GM23248 (cell line): ENCODE measurements at places on chromosomes 3 and 15.

- H3K4me3 ChIP-seq, result no peak overlapping the region
- no peaks in the 10 kb centered on the region for H3K36me3 ChIP-seq
- no peak overlapping the region for H3K27ac ChIP-seq
- no peaks in the 10 kb centered on the region for H3K4me1 ChIP-seq
- no peaks in the 10 kb centered on the region for H3K27me3 ChIP-seq
Measured at GRCh38 chr15:25170781-25171110, 216.0 kb downstream of the SNRPN start.

GRCh38 chr3:134761213-134761612 lies 33.8 kb upstream of the EPHB1 start:
- 0 out of 2 replicates have a peak, but pooled peaks cover 4% of the 10 kb centered on the region for H3K27me3 ChIP-seq
- no peak for DNase-seq
- no peaks in the 10 kb centered on the region for H3K36me3 ChIP-seq
- H3K4me3 ChIP-seq, result no peak overlapping the region

DNA sequence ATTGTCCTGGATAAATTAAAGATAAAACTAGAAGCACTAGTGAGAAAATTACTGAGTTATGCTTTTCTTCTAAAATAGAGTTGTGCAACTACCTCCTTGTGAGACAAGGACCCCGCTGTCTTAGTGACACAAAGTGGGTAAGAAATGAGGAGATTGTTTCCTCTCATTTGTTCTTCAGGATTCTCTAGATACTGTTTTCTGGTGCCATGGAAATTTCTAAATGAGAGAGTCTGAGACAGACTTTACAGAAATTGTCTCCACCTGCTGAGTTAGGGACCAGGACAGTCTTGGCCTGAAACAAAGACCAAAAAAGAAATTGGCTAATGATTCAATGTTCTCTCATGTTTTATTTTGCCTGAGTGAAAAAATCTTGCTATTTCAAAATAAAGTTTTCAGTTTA lies 427.5 kb downstream of the TUSC7 start:
- H3K27ac ChIP-seq, result no peak overlapping the region
- no peaks in the 10 kb centered on the region for H3K36me3 ChIP-seq

GRCh38 chr3:79661896-79662295 lies 105.9 kb downstream of the ROBO1 start:
- H3K36me3 ChIP-seq, result no peaks in the 10 kb centered on the region
- H3K4me1 ChIP-seq, result no peaks in the 10 kb centered on the region
- no peak overlapping the region for H3K27ac ChIP-seq
- no peak for DNase-seq
- H3K27me3 ChIP-seq, result no peaks in the 10 kb centered on the region

- peaks cover 21% of the 10 kb centered on the region for H3K4me1 ChIP-seq
- peak overlapping the region; percentile 7; the same call in 1 of the 2 replicates for H3K4me3 ChIP-seq
- no peaks in the 10 kb centered on the region for H3K36me3 ChIP-seq
- DNase-seq, result peak; percentile 91
- no peaks in the 10 kb centered on the region for H3K27me3 ChIP-seq
Measured at GRCh38 chr3:157248590-157249422, 88.9 kb upstream of the CCNL1 start.

DNA sequence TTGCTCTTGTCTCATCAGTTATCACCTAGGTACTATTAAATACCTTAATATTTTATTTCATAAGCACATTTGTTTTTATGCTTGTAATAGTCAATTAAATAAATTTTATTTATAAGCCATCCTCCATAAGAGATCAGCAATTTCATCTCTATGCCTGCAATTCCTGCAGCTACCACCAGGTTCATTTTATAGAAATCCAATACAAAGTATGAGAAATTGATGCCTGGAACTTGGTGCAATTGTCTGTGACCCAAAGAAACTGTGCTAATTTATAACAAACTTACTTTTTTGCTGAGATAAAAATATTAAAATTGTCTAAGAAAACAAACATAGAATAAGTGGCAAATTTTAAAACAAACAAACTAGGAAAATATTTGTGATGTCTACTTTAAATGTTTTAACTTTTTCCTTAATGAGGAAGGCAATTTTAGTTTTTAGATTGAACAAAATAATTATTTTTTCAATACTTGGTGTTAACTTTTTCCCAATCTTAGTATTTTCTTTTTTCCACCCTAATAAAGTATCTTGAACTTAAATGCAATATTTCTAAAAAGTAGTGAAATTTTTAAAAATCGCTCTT lies 1026.6 kb downstream of the ROBO1 start:
- no peaks in the 10 kb centered on the region for H3K27me3 ChIP-seq
- H3K27ac ChIP-seq, result no peak overlapping the region
- no peak for DNase-seq
- H3K4me3 ChIP-seq, result no peak overlapping the region

DNA sequence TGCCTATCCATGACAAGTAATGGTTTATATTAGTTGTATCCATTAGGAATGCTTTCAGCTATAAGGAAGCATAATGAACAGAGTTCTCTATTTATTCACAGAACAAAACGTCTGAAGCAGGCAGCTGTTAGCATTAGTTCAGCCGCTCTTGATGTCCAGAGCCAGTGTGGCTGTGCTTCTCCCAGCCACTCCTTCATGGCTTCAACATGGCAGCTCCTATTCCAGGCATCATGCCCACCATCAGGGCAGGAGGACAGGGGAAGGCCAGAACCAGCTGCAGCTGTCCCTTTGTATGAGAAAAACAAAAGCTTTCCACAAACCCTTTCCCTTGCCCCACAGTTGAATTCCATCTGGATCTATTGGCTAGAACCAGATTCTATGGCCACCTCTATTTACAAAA lies 12.9 kb upstream of the SNRK start:
- no peaks in the 10 kb centered on the region for H3K4me1 ChIP-seq
- H3K27ac ChIP-seq, result no peak overlapping the region
- DNase-seq, result no peak
- 0 out of 2 replicates have a peak, but pooled peaks cover 5% of the 10 kb centered on the region for H3K27me3 ChIP-seq
- H3K36me3 ChIP-seq, result no peaks in the 10 kb centered on the region

DNA sequence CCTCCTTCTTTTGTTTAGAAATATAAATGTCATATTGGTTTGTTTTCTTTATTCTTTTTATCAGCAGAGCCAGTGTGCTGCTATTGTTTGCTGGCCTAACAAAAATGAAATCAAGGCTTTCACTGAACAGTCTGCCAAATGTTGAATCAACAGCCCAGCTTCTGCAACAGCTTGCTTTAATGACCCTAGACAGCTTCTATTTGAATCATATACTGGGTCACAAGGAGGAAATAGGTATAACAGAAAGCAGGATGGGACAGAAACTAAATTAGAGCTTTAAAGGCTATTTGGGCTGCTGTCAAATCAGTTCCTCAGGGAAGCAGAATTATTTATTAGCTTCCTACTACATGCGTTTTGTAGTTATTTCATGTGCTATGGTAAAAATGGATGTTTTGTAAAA lies 12.1 kb upstream of the DNAJC13 start:
- H3K27me3 ChIP-seq, result no peaks in the 10 kb centered on the region
- peak; percentile 60 for DNase-seq
- no peak overlapping the region for H3K4me3 ChIP-seq
- peaks cover 8% of the 10 kb centered on the region; the same call in 1 of the 2 replicates for H3K4me1 ChIP-seq
- H3K36me3 ChIP-seq, result no peaks in the 10 kb centered on the region

- no peaks in the 10 kb centered on the region for H3K27me3 ChIP-seq
- H3K36me3 ChIP-seq, result no peaks in the 10 kb centered on the region
- no peak for DNase-seq
- no peak overlapping the region for H3K27ac ChIP-seq
- H3K4me3 ChIP-seq, result no peak overlapping the region
- peaks cover 12% of the 10 kb centered on the region; the same call in 1 of the 2 replicates for H3K4me1 ChIP-seq
Measured at GRCh38 chr3:14222900-14223594, 44.4 kb downstream of the LSM3 start.

DNA sequence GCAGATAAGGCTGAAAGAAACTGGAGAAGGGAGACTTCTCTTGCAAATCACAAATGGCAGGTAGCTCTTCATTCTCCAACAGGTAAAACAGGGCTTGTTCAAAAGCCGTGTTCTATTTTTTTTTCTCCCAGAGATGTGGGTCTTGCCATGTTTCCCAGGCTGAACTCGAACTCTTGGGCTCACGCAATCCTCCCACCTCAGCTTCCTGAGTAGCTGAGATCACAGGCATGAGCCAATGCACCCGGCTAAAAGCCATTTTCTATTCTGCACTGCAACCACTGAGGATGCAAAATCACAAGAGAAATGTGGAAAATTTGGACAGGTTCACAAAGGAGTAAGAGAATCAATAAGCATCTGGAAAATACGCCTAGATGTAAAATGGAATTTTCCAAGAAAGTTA lies 19.5 kb downstream of the EIF4E3 start:
- no peaks in the 10 kb centered on the region for H3K36me3 ChIP-seq
- H3K4me3 ChIP-seq, result no peak overlapping the region

DNA sequence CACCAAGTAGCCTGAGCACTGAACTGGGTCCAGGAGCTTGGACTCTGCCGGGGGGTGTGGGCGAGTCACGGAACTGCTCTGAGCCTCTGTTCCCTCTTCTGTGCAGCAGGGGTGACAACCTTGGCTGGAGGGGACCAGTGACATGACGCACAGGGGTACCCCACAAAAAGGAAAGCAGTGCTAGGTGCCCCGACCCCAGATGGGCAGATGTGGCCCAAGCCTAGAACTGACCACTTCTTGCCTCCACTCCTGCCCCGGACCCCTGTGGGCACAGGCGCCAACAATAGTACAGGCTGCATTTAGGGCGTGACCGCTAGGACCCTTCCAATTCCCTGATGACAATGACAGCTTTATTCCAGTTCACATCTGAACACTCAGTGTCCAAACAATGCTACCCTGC lies 255.9 kb upstream of the LYSMD4 start:
- no peaks in the 10 kb centered on the region for H3K36me3 ChIP-seq
- H3K4me3 ChIP-seq, result no peak overlapping the region
- no peaks in the 10 kb centered on the region for H3K4me1 ChIP-seq

DNA sequence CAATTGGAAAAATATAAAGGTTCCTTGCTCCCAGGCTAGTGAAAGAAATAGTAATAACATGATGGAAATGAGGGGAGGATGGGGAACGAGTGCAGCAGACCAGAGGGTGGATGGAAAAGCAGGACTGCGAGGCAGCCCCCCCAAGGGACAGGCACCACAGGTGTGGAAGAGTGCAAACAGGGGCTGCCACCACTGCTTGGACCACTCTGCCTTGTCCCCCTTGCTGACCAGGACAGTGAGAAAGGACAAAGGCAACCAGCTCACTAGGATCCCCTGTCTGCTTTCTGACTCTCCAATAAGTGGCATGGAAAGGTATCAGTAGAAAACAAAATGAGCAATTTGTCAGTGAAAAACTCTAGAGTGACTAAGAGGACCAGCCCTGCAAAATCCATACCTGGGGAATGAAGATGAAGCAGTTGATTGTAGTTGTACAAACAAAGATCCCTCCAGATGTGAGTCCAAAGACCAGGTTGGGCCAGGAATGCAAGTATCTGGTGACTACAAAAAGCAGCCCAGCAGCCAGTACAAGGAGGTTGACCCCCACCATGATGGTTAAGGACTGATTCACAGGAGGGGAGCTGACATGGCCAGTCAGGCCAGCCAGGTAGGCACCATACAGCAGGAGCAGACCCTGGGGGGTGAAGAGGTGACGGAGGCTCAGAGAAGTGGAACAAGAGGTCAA lies 86.6 kb upstream of the GSK3B start:
- H3K36me3 ChIP-seq, result no peaks in the 10 kb centered on the region
- DNase-seq, result no peak
- no peak overlapping the region for H3K27ac ChIP-seq
- no peak overlapping the region for H3K4me3 ChIP-seq

DNA sequence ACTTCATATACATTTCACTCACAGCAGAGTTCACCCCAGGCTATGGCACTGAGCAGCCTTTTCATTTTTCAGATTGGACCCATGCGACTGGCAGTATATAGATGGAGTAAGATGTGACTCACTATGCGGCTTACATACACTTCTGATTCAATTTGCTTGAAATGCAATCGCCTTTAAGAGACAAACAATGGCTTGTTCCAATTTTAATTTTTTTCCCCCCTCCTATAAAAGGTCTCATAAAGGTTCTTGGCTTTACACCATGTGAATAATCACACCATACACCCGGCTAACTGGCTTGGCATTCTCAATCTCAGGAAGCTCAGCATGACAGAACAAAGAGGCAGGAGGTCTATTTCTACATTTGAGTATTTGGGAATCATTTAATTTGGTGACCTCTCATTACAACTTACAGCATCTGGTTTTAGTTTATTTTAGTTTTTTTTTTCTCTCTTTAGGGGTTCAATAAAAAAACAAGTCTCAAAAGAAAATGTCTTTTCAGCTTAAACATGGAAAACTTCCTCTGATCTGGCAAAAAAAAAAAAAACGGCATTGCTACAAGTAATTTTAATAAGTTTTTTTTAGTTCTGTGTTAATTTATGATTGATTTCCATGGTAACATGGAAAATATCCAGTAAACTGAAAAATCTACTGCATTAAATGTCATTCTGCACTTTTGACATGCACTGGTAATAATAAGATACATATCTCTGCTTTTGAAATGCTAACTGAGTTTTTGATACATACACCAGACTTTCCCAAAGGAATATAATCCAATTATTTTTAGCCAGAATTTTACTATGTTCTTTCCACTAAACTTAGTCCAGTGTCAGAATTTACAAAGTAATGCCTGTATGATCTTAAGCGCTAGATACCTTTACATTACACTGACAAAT lies 38.8 kb downstream of the GADL1 start:
- H3K27me3 ChIP-seq, result no peaks in the 10 kb centered on the region
- H3K36me3 ChIP-seq, result no peaks in the 10 kb centered on the region
- H3K27ac ChIP-seq, result no peak overlapping the region
- peak; percentile 61 for DNase-seq
- peaks cover 12% of the 10 kb centered on the region for H3K4me1 ChIP-seq

DNA sequence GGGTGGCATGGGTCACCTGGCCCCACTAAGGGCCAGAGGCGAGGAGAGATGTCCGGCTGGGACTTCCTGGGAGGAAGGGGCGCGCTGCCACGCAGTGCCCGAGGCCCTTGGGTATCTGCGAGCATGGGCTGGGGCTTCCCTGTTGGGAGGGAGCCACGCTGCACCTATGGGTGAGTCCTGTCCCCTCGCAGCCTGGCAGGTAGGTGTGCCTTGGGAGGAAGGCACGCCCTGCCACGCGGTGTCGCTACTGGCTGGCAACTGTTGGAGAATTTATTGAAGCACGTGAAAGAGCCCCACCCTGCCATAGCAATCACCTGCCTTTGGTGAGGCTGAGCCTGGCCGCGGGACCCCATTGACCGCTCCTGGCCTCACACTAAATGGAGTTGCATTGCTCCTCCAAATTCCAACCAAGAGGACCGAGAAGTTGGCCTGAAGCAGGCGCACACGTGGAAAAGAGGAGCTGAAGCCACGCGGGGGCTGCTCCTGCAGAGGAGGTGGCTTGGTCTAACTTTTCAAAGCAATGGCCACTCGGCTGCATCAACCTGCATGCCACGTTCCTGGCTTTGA lies 134.2 kb downstream of the TJP1 start:
- DNase-seq, result no peak
- no peak overlapping the region for H3K27ac ChIP-seq
- H3K4me3 ChIP-seq, result no peak overlapping the region
- H3K27me3 ChIP-seq, result no peaks in the 10 kb centered on the region
- peaks cover 8% of the 10 kb centered on the region for H3K4me1 ChIP-seq

- no peak overlapping the region for H3K4me3 ChIP-seq
- no peak overlapping the region for H3K27ac ChIP-seq
- peaks cover 71% of the 10 kb centered on the region for H3K36me3 ChIP-seq
Measured at GRCh38 chr15:59154243-59154642, 49.3 kb downstream of the CCNB2 start.
